Stimulated activated CD4-positive, alpha-beta T cell treated with anti-CD3 and anti-CD28 coated beads, Interleukin-1b, Interleukin-23, amount 100 ng/mL, for 1 hour (primary cell): ENCODE measurements at places on chromosomes 11 and 22.
A peak's percentile ranks its signal among the peaks of the same experiment; 100 is the strongest.

DNA sequence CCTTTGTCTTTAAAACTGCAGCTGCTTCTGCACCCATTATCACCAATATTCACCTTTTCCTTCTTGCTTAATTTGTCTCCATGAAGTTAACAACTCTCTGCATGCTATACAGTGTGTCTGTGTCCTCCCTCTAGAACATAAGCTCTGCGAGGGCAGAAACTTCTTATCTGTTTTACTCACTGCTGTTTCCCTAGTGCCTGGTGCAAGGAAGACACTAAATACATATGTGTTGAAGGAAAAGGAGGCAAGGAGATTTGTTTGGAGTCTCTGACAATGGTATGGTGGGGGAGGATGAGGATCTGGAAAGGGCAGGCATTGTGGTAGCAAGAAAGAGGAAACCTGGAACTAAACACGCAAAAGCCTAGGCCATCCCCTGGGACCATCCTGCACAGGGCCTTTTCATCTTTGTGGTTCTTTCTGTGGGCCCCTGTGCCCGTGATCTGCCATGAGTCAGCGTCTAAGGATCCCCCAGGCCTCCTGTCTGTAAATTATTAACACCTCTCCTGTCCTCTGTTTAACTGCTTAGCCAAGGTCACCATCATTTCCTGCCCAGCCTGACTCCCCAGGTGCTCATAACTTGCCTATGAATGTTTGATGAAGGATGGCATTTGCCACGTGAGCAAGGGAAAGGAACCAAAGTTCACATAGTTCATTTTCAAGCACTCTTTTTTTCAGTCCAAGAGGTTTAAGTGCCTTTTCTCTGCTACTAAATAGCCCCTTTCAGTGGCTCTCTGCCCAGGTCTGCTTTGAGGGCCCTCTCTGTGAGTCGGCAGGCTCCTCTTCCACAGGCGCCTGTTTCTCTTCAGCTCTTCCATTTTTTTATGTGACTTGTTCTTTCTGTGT is 131.1 kb downstream of the RASSF10 start:
- DNase-seq = no peak

GRCh38 chr11:130947481-130947880 is 31.2 kb upstream of the SNX19 start:
- no peak for DNase-seq

GRCh38 chr11:103729617-103730016 is 306.8 kb upstream of the DDI1 start:
- DNase-seq = no peak

DNA sequence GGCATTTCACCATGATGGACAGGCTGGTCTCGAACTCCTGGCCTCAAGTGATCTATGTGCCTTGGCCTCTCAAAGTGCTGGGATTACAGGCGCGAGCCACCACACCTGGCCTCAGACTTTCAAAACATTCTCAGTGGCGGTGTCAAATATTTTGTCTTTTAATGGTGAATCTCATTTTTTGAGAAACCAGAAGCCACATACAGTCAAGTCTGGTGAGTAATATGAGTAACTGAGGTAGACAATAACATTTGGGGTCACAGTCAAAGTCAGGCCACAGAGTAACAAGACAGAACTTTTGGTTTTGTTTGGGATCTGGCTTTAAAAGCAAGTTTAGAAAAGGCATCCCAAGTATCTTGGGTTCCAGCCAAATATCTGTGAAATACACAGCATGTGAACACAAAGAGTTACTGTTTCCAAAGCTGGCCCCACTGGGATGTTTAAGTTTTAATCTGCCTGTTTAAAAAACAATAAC is 5.6 kb upstream of the TMA7B start:
- DNase-seq = no peak

DNA sequence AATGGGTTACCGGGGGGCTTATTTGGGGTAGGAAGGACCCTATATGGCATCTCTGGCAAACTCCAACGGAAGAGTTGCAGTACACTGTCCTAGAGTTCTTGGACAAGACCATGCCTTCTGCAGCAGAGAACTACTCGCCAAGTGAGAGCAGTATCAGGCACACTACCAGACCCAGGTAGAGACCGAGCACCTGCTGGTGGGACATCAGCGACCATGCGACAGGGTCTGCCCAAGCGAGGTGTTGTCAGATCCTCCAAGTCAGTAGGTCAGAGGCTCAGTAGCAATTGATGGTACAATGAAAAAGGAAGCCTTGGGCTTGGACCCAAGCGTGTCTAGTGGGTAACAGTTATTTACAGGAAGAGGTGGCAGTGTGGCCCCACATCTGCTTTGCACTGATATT is 3.1 kb upstream of the CHKB start:
- DNase-seq = no peak

DNA sequence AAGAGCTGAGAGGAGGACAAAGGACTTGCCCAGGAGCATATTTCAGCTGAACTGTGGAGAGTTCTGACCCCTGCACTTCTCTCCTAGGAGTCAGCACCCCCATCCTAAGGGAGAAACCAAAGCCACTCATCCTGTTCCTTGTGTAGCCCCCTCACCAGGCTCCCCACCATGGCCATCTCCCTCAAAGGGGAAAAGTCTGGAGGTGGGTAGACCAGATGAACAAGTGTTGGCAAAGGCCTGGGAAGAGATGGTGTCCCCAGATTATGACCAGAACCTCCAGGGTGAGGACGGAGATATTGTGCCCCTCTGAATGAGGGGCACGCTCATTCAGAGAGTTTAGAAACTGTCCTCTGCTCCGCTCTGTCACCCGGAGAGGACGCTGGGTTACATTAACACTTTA is 880.0 kb downstream of the BRD1 start:
- DNase-seq = no peak

- DNase-seq = peak; percentile 30
Observed at GRCh38 chr11:60363542-60364470, 14.5 kb upstream of the MS4A7 start.
